Muscle of leg (tissue), 16 donors: ENCODE measurements at places on chromosomes 7 and 10. TPM values are rescaled to one million over a fixed set of nuclear protein-coding genes. Genes with fewer than 3 reads are reported as not detected.
A peak's percentile ranks its signal among the peaks of the same experiment; 100 is the strongest.

The C10orf67 gene
- 0.23 TPM for polyA plus RNA-seq

The TMEM213 gene
- 0.05 TPM for polyA plus RNA-seq

DNA sequence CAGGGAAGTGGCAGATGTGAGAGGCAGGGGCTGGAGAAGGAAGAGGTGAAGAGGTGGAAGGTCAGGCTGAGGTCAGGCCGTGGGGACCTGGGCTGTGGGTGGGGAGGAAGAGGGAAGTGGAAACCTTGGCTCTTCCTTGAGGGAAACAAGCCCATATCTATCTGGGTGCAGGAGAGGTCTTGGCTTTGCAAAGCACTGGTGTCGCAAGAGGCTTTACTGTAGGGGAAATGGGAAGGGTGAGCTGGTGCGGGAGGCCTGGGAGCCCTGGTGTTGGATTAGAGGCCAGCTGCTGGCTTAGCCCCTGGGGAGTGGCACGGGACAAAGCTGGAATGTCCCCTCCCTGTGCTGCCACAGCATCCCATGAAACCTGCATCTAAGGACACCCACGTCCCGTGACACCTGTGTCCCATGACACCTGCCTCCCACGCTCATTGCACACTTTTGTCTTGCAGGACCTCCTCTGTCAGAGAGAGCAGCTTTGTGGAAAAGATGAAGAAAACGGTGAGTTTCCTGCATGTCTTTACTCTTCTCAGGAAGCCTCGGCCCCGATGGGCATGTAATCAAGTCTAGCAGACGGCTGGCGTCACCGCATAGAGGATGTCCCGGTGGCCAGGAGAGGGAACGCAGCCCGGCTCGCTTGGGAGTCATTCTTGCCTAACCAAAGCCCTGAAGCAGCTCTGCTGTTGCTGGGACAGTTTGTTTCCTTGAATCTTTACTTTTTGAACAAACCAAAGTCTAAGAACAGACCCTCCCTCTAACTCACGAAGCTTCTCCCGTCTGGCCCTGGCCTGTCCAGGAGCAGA lies 22.2 kb downstream of the TMEM120A start:
- peak; percentile 48 for DNase-seq

DNA sequence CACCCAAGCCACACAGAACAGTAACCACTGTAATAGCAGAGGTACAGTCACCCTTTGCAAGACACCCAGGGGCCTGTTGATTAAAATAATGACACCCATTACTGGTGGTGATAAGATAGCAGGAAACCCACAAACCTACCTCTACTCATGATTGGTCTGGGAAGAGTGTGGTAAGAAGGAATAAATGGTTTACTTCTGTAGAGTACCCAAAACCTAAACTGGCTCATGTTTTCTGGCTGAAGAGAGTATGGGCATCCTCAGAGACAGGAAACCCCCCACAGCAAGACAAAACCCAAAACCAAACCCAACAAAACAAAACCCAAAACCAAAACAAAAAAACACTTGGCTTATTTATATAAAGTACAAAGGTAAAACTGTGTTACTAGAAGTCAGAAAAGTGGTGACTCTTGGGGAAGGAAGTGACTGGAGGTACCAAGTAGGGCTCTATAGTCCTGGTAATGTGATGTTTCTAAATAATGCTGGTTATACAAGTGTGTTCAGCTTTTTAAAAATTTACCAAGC lies 15.5 kb upstream of the DNAJB12 start:
- no peak for DNase-seq

DNA sequence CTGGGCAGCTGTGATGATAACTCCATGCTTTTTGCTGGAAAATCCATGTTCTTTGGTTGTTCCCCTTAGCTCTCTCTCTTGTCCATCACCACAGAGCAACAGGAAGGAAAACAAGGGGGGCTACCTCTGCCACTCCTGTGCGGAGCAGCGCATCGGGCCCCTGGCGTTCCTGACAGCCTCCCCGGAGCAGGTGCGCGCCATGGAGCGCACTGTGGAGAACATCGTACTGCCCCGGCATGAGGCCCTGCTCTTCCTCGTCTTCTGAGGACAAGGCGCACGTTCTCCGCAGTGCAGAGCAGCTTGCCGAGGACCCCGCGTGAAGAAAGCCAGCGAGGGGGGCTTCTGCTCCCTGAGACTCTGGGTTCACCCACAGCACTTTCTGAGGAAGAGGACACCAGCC lies 40.3 kb downstream of the IL15RA start:
- DNase-seq = no peak

GRCh38 chr7:131501422-131501821 lies 55.0 kb downstream of the PODXL start:
- DNase-seq = no peak

GRCh38 chr10:76982671-76983070 lies 654.9 kb downstream of the KCNMA1 start:
- peak; percentile 57 for DNase-seq

The AKR1D1 gene
- not detected for polyA plus RNA-seq

The DNMBP gene
- polyA plus RNA-seq = 17.9 TPM

- peak; percentile 28 for DNase-seq
These were observed 226.5 kb downstream of the RPS24 start for GRCh38 chr10:78260141-78260540.

DNA sequence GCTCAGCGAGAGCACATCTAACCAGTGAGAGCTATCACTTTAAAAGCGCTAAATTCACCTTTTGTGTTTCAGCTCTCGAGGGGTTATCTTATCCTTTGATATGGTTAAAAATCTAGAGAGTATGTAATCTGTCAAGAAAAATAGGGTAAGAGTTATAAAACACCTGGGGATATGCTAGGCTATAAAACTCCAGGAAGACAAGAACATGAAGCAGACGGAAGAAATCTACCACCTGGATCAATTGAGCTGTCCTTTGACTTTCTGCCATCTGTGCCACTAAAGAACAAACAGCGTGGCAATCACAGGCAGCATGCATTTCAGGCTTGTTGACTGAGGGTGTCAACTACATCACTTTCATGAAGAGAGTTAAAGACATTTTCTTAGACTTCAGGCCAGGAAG lies 83.1 kb downstream of the ZNF248 start:
- no peak for DNase-seq

The FBXO24 gene
- polyA plus RNA-seq = 1.2 TPM

The EN2 gene
- 0.91 TPM for polyA plus RNA-seq

DNA sequence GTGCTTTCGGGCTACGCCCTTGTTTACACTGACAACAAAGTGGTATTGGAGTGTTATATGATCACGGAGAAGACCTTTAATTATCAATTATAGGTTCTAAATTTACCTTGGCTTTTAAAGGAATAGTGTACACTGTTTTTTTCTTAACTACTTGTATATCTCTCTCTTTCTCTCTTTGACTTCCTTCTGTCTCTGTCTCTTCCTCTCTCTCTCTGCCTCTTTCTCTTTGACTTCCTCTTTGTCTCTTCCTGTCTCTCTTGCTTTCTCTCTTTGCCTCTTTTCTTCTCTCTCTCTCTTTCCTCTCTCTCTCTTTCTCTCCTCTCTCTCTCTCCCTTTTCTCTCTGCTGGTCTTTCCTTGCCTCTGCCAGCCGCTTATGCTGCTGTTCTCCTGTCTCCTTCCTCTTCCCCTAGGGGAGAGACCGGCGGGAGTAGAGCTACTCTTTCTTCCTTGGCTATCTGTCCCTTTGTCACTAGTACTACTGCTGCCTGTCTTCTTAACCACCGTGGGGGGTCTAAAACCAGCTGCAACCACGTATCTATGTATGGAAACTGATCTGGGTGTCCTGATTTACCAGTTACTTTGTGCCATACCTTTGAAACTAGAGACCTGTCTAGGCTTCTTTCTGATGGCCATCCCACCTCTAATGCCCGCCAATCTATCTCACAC lies 36.9 kb upstream of the GSDME start:
- DNase-seq = no peak

The MRPS24 gene
- 78.5 TPM for polyA plus RNA-seq

DNA sequence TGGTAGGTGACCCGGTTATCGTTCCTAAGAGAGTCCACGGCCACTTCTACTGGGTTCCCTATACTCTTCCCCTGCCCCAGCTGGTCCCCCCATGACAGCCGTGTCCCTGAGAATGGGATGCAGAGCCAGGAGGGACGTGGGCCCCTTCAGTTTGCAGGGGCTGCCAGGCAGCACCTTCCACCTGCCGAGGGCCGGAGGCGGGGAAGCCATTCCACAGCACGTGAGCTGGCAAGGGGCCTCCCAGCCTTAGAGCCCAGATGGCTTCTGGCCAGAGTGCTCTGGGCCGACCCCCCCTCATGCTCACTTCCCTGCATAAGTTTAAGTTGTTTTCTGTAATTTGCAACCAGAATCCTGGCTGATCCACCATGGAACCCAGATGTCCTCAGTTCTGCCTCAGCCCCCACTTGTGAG lies 39.0 kb downstream of the DIP2C start:
- DNase-seq = peak; percentile 51

DNA sequence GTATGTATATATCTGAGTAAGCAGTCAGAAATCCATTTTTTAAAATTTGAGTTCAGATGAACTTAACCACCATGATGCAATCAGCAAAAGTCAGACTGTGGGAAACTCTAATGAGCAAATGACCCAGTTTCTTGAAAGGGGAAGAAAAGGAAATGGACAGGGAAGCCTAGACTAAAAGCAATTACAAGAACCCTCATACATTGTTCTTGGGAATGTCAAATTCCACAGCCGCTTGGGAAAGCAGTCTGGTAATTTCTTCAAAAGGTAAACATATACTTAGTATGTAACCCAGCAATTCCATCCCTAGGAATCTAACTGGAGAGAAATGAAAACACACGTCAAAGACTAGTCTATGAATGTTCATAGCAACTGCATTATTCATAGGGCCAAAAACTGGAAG lies 16.4 kb upstream of the FOXK1 start:
- peak; percentile 29 for DNase-seq

DNA sequence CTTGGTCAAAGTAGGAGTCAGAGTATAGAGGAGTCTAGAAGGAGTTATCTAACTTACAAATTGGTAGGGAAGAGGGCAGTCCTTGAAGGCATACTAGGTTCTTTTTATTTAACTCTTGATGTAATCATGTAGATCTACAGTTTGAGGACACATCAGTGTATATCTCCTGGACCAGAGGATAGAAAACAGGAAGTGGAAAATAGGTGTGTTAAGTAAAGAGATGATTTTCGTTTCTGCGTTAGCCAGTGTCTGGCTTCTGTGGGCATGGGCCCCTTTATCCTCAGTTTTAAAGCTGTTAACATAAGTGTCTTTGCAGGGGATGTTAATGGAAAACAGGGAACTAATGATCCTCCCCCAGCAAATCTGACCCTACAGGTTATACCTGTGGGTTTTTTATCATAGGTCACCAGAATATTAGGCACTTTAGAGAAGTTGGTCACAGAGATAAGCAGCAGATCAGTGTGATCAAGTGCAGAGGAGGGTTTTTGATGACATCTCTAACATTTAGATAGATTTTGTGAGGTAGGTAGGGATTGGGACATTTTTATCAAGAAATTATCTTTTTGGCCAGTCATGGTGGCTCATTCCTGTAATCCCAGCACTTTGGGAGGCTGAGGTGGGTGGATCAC lies 58.6 kb upstream of the PRSS1 start:
- DNase-seq = no peak

DNA sequence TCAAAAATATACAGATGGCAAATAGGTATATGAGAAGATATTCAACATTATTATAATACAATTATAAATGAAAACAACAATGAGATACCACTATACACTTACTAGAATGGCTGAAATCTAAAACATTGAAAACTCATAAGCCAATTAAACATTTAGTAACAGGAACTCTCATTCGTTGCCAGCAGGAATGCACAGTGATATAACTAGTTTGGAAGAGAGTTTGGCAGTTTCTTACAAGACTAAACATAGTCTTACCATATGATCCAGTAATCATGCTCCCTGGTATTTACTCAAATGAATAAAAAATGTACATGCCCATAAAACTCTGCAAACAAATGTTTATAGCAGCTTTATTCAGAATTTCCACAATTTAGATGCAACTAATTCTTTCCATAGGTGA lies 476.2 kb upstream of the COBL start:
- DNase-seq = no peak

The GATAD1 gene
- 20.1 TPM for polyA plus RNA-seq

DNA sequence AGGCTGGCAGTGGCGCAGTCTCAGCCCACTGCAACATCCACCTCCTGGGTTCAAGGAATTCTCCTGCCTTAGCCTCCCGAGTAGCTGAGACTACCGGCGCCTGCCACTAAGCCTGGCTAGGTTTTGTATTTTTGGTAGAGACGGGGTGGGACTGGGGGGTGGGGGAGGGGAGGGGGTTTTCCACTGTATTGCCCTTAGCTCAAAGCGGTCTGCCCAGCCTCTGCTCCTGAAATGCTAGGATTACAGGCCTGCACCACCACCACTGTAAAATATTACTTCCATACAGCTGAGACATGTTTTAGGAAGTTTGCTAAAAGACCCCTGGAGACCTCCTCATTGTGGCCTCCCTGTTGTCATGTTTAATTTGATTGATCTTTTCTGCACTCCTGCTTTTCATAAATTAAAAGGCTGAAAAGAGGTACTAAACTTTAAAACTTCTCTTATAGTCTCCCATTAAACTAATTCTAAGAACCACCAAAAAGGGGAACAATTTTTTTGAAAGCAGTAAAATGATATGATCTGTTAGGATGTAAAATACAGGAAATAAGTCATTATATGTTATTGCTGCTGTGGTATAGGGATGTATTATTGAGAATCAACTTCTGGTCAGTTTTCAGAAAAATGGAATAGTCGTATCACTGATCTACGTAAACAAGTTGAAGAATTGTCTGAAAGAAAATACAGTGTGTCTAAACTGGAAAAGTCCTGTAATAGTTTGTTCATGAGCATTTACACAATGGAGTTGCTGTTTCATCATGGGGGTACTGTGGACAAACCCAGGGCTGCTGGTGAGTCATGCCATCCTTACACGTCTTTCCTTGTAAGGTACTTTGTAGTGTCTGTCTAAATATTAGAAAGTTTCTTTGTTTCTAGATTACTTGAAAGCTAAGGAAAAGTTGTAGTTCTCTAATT lies 72.9 kb upstream of the TMEM248 start:
- DNase-seq = no peak

- DNase-seq = no peak
These were observed 60.6 kb downstream of the CDHR3 start for GRCh38 chr7:106023369-106024322.

- DNase-seq = no peak
These were observed 43.3 kb upstream of the NPTX2 start for GRCh38 chr7:98573816-98574215.

DNA sequence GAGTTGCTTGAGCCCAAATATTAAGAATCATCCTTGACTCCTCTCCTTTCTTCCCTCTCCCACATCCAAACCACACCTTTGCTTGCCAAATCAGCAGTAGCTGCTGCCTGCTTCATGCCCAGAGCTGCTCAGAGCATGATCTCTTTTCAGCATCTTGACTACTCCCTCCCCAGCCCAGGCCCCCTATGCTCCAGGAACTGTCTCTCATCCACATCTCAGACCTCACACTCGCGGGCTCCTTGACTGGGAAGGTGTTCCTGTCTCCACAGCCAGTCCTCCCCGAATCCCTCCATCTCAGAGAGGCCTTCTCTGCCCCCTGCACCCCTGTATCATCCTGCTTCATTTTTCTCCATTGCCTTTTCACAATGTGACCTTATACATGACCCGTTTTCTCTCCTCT lies 157.0 kb downstream of the DNAJB6 start:
- DNase-seq = no peak

GRCh38 chr10:83801983-83802382 lies 337.3 kb upstream of the GHITM start:
- no peak for DNase-seq

The ZNF853 gene
- 15.1 TPM for polyA plus RNA-seq

- peak; percentile 71 for DNase-seq
These were observed 38.6 kb upstream of the RSBN1L start for GRCh38 chr7:77657427-77658224.

The CARD11 gene
- 0.26 TPM for polyA plus RNA-seq
